ENCODE measurements at places on chromosomes 7 and 10.

GRCh38 chr7:46685051-46685450 lies 764.0 kb upstream of the IGFBP3 start:
- DNase-seq: no peak

GRCh38 chr10:112203328-112204076 lies 19.9 kb upstream of the GPAM start:
- DNase-seq: no peak

GRCh38 chr7:106488465-106488864 lies 172.5 kb downstream of the CCDC71L start:
- no peak for DNase-seq

DNA sequence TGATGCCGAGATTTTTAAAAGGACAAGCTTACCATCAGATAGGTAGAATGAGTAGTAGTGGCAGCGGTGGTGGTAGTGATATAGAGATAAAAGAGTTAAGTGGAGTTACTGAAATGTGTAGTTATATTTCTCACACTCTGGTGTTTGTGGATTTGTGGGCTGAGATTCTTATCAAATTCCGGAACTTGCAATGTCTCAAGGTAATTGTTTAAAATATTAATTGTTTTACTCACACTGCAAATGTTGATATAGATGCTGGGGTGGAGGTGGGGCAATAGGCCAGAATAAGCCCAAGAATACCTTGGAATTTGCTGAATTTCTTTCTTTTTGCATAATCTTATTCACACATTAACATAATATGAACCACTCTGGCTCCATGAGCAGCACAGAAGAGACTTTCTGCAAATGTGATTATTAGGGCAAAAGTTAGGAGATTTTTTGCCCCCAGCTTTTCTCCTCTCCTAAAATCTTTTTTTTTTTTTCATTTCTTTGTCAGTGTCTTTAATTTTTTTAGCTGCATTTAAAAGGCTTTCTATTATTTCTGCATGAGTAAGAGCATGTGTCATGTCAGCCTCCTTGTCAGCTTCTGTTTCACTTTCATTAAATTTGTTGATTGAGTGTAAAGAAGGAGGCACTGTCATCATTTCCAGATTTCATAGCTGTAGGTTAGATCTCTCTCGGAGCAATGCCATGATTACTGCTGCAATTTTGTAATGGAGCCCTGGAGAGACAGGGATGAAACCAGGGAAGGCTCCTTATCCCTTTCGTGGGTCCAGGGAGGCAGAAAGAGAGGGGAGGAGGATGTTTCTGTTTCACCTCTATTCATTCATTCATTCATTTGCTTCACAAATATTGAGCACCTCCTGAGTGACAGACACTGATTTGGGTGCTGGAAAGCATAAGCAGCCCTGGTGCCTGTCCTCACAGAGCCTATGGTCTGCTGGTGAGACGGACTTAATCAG lies 13.1 kb upstream of the SGMS1 start:
- no peak for DNase-seq

GRCh38 chr10:78868861-78869260 lies 199.9 kb upstream of the ZMIZ1 start:
- DNase-seq: no peak

DNA sequence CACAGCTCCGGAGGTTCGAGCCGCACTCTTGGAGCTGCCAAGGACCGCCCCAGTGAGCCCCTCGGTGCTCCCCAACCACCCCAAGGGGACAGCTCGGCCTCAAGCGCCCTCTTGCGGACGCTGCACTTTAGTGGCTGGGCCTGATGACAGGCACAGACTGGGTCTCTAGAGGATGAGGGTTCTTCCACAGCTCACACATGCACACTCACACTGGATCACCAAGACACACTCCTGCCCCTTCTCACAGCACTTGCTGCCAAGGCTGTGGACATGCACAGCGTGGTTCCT lies 2.1 kb downstream of the RET start:
- DNase-seq: no peak

- no peak for DNase-seq
Measured at GRCh38 chr10:110073896-110074295, 66.1 kb downstream of the ADD3 start.

GRCh38 chr10:34884272-34884952 lies 69.3 kb upstream of the PARD3 start:
- no peak for DNase-seq

GRCh38 chr10:132710036-132710686 lies 75.8 kb downstream of the NKX6-2 start:
- no peak for DNase-seq

DNA sequence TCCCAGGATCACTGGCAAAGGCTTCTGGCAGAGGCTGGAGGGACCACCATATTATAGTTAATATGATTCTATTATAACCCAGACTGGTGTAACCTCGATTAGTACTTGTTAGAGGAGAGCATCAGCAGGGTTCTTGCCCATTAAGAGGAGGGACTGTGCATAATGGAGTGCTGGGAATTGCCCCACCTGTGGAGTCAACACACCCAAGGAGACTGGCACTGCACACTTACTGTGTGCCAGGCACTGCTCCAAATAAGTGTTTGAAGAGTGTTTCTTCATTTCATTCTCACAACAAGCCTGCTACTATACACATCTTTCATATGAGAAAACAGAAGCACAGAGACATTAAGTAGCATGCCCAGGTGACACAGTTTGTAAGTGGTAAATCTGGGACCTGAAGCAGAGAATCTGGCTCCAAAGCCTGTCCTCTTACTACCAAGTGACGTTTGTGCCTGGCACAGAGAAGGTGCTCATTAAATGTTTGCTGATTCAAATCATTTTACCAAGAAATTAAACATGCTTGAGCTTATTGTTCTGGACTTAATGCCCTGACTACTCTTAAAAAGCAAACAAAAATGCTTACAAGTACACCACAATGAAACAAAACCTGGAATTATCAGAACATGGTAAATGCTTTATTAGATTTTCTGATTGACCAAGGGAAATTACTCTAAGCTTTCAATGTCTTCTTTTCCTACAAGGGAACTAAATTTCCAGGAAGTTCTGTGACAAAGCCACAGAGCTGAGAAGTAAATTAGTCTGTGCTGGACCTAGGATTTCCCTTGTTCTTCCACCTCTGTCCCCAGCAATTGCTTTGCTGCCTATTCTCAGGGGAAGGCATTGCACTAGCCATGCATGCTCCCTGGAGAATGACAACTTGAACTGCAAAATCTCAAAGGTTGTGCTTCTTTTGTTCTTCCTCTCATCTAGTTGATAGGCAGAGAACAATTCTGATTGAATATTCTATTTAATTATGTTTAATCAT lies 809 bp downstream of the SLC13A1 start:
- DNase-seq: no peak

DNA sequence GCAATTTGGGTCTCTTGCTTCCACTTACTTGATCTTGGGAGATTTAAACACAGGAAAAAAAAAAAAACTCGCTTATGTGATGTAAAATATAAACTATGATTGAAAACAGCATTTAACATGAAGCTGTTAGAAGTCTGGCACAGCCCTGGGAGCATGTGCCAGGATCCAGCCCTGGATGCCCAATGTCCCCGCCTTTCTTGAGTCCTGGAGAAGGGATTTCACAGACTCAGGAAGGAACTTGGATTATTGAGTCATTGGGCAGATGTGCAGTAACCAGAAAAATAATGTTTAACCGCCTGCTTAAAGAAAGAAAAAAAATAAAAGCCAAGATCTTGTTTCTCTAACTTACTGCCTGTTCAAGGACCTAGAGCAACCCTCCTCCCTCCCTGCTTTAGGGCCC lies 3.7 kb upstream of the JCAD start:
- DNase-seq: no peak

DNA sequence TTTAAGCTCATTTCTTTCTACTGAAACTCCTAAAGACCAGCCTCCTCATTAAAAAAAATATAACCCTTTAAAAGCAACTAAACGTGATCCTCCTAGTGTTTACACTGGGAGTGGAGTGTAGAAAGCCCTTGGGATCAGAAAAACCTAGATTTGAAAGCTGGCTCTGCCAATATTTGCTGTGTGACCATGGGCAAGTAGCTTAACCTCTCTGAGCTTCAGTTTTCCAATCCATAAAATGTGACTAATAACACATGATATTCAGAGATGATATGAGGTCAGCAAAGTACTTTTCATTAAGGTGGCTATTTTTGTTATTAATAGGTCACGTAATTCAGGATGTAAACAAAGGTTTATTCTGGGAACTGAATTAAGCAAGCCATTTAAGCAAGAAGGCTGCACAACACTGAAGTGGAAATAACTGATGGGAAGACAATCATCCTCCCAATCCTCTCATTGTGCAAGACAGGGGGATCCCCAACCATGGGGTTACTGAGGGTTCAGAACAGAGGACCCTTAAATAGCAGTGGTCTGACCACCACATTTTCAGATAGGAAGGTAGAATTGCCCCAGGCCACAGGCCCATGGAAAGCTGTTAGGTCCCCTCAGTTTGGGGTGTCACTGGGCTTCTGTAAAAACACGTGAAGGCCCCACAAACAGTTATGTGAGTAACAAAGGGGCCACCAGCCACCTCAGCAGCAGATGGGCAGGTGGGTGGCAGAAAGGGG lies 49.1 kb upstream of the EEPD1 start:
- DNase-seq: no peak

DNA sequence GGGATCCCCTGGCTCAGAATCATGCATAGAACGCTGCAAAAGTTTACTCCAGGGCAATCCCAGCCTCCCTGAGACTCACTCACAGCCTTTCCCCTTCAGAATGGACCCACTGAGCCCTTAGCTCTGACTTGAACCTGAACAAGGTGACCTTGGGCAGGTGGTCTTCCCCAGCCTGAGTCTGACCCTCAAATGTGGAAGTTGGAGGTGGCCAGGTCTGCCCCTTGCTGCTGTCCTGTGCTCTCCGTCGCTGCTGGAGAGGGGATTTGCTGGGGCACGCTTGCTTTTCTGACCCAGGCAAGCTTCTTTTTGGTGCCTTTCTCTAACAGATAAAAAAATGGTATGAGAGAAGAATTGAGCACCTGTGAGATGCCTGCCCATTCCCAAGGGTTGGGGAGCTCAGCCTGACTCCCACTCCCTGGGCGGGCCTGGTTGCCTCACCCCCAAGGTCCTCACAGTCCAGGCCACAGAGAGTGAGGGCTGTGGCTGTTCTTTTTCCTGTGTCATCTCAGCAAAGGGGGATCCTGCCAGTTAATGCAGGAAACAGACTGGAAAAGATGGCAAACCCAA lies 46.6 kb upstream of the IGFBP3 start:
- no peak for DNase-seq

DNA sequence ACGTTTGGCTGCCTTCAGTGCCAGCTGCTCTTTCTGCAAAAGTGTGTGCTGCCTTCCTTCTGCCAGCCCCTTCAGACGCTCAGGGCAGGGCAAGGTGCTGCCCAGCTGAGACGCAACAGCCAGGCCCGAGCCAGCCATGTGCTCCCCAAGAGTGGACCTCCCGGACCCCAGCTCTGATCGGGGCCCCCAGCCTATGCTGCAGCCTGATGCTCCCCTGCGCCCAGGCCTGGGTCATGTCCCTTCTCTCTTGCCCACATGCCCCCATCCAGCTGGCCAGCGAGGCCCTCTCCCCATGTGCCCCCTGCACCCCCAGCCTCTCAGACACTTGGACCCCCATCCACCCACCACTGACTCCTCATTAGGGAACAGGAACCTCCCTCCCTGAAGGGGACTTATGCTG lies 17.8 kb downstream of the WDR86 start:
- DNase-seq: no peak

- DNase-seq: no peak
Measured at GRCh38 chr10:26939290-26939961, 78.7 kb upstream of the ABI1 start.

- no peak for DNase-seq
Measured at GRCh38 chr10:83592337-83592935, 546.9 kb upstream of the GHITM start.

GRCh38 chr7:111765751-111766643 lies 203.7 kb upstream of the IMMP2L start:
- no peak for DNase-seq

- DNase-seq: no peak
Measured at GRCh38 chr7:137801003-137801402, 45.8 kb downstream of the DGKI start.

DNA sequence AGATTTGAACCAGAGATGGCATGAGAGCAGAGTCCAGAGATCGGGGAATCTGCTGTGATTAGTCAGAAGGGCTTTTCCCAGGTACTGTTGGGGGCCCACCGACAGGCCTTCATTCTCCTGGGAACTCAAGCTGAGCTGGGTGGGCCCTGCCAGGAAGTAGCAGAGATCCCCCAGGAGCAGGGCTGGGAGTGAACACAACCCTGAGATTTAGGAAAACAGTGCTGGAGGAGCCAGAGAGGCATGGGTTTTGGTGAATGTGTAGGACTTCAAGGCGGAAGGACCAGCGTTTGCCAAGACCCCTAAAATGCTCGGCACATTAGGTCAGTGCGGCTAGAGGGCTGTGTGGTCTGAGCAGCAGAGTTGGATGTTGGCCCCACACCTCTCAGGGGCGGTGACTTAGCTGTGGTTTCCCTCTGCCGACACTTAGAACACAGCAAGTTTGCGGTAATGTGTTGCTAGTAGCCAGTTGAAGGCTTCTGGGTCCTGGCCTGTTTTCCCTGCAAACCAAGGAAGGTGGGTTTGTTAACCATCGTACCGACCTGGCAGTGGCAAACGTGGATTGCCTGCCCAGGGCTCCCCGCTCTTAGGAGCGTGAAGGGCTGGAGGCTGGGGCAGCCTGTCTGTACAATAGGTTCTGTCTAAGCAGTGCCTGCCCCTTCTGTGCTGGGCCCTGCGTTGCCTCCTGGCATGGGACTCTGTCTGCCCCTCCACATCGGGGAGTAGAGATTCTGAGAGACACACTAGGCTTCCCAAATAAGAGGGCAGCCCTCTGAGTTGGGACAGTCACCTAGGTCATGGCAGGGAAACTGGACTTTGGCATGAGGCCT lies 14.0 kb downstream of the NACAD start:
- DNase-seq: no peak

DNA sequence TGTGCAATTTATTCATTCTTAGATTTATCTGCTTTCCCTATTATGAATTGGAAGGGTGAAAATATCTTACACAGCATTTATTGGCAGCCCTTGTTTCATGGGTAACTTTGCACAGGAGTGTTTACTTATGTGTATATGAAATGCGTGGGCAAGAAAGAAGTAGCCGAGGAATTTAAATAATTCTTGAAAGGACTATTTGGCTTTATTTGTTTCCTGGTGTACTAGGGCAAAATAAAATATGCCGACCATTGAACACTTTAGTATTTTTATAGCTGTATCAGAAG lies 93.7 kb downstream of the ARID5B start:
- DNase-seq: no peak

DNA sequence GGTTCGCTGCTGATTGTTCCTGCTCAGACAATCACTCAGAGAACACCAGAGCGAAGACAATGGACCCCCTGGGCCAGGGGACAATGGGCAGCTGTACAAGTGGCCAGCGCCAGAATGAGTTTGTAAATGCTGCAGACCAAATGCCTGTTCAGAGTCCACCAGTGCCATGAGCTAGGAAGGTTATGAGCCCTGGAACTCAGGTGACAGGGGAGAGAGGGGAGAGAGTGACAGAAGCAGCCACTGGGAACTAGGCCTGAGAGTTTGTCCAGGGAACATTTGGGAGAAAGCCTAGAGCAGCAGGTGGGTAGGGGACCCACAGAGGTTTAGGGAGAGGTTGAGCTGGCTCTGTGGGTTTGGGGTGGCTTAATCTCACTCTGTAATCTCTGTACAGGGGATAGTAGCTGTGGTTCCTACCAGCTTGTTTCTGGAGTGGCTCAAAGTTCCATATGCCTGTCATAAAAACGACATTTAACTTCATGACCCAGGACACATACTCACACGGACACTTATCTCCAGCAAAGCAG lies 60.4 kb downstream of the C10orf105 start:
- no peak for DNase-seq

- no peak for DNase-seq
Measured at GRCh38 chr10:124359336-124359832, 59.3 kb downstream of the OAT start.
